ENCODE measurements at places on chromosomes 6 and 20.

- DNase-seq = no peak
Measured at GRCh38 chr20:61953037-61954021, 112.4 kb downstream of the TAF4 start.

GRCh38 chr6:88709819-88710246 lies 253.6 kb downstream of the RNGTT start:
- DNase-seq = no peak

DNA sequence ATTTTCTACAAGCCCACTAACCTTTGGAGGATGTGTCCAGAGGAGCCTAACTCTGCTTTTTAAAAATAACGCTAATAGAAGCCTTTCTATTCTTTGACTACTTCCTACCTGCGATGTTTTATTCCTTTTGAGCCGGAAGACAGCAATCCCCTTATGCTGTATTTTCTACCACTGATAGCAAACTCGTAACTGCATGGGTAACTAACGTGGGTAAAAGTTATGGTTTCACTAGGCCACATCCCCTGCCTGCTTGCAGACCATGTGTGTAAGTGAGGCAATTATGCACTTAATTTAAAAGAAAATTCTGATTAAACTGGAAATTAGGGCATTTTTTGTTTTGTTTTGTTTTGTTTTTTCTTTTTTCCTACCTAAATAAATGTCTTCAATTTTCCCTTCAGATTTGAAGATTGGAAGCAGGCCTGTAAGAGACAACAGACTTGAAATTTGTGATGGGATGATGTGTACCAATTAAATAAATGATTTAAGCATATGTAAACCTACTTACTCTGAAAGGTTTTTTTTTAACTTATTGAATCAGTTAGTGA lies 931 bp downstream of the UFL1 start:
- DNase-seq = no peak

DNA sequence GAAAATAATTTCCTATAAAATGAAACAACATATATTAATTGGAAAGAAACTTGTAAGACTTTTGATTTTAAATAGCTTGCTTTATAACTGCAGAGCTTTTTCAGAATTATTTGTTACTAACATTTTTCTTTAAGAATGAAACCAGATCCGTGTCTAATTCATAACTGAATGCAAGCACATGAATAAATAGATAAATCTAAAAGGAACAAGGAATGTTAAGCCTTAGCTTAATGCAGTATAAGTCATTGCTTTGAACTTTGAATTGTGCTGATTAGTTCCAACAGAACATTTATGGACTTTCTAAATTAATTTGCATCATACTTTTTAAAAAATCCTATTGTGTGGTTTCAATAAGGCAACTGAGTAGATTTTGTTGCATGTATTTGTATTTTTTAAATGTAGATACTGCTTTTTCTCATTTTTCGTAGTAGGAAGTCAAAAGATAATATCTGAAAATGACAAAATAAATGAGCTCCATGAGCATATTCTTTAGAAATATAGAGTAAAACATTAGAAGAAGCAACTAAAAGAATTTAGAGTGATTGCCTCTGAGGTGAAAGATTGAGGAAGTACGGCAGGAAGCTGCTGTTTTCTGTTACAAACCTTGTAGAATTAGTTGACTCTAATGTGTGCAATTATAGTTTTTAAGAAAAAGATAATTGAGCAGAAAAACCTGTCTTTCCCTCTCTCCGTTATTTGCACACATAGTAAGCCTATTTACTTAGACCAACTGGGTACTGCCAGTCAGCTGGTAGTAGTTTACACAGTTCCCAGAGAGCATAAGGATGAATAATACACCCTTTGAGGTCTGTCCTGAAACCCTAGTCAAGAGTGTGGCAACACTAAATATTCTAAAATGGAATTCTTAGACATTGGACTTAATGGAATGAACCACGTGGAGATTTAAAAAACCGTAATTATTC lies 32.6 kb upstream of the SLC35D3 start:
- no peak for DNase-seq

DNA sequence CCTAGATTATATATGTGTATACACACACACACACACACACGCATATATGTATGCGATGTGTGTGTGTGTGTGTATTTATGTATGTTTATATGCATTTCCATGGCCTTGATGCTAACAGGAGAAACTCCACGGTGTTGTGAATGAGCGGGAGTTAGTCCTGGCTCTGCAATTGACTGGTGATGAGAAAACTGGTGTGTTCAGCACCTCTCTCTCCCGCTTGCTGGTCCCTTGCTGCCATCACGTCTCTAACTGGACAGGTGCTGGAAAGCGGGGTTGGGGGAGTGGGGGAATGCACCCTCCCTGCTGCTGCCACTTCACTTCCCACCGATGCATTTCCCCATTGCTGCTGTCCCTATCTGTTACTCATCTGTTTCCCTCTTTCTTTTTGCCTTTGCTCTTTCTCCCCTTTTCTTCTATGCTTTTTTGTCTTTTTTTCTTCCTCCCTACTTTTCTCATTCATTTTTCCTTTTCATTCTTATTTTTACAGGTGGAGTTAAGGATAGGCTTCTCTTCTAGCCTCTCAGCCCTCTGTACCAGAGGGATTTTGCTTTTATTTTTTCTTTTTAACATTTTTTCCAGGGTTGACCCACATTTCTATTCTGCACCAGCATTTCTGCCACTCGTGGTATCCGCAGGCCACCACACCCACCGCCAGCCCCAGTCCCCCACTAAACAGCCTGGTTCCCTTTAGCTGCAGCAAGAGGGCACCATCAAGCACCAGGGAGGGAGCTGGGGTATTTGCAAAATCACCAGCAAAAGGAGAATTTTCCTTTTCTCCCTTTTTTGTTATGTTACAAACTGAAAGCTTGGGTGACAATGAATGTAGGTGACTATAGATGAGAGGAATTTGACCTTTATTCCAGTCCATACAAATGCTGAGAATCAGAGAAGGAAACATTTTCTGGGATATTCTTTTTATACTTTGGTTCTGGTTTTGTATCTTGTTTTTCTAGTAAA lies 115.6 kb downstream of the TCP11 start:
- no peak for DNase-seq

- no peak for DNase-seq
Measured at GRCh38 chr6:169938262-169938701, 186.9 kb downstream of the ERMARD start.

DNA sequence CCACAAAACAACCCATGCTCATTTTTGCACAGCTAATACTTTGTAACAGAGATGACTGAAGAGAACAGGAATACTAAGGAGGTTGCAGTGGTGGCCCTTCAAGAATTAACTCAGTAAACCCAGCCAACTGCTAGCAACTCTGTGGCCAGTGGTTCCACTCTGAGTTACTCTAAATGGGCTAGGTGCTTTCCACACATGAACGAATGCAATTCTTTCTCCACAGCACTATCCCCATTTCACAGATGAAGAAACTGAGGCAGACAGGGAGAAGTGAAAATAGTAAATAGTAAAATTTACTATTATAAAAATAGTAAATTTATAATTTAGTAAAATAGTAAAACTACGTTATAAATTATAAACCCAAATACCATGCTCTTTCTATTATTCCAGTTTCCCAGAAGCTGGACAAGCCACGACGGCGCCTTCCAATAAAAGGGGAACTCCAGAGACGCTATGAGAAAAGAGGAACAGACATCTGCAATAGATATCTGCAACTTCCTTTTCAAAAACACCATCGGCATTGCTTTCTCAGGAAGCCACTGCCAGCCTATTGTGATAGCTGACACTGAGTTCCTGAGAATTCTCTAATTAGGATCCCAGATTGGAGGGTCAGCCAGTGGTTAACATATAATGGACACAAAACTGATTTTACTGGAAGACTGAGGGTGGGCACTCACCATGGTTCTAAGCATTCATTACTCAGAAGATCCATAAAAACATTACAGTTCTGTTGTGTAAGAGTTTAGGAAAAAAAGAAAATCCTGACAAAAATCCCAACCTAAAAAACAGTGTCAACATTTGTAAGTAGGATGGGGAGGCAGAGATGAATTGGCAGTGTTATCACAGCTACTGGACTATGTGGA lies 16.2 kb downstream of the FKBP1A start:
- no peak for DNase-seq

- no peak for DNase-seq
Measured at GRCh38 chr6:112501705-112502104, 154.6 kb downstream of the RFPL4B start.

DNA sequence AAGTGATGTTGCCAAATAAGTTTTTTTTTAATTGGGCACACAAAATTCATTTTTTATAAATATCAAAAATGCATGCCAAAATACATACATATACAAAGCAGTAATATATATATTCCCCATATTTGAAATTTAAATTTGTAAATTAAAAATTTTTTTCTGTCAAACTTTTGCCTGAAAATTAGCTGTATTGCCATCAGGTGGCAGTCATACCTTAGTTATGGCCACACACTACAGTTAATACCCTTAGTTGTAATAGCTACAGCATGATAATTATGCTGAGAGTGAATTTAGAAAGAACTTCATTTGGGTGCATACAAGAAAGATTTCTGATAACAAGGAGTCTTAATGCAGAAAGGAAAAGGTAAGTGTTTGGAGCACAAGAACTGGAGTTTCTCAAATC lies 46.2 kb upstream of the SDHAF4 start:
- DNase-seq = no peak

DNA sequence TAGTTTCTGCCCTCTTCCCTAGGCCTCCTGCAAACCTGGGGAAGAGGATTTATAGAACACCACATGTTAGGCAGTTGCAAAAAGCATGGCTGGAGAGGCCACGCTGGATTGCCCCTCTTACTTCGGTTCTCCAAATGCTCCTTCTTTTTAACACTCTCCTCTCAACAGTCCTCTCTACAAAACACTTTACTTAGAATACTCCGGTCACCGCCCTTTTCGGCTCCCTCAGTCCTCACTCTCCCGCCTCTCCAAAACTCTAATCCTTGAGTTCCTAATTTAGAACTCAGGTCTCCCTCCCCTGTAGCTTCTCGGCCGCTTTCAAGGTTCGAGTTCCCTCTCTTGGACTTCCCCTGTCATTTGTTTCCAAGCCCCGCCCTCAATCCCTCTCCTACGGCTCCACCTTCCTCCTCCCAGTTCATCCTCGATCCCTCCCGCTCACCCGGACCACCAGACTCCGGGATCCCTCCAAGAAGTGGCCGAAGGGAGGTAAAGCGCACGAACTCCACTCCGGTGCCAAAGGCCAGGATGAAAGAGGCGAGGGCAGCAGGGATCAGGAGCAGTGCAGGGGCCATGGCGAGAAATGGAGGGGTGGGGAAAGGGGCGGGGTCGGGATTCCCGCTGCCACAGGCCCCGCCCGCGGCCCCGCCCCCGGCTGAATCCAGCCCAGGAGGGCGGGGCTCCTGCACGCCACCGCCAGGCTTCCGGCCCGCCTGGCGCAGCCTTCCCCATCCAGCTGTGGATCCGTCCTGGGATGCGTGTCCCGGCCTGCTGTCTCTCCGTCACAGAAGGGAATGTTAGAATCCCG lies at the start of gene NRM:
TSS of gene NRM (minus strand) at position 582 of the 805 bp plus-strand sequence. CDS start at position 572, 10 bp downstream.
- peak; percentile 47 for DNase-seq

DNA sequence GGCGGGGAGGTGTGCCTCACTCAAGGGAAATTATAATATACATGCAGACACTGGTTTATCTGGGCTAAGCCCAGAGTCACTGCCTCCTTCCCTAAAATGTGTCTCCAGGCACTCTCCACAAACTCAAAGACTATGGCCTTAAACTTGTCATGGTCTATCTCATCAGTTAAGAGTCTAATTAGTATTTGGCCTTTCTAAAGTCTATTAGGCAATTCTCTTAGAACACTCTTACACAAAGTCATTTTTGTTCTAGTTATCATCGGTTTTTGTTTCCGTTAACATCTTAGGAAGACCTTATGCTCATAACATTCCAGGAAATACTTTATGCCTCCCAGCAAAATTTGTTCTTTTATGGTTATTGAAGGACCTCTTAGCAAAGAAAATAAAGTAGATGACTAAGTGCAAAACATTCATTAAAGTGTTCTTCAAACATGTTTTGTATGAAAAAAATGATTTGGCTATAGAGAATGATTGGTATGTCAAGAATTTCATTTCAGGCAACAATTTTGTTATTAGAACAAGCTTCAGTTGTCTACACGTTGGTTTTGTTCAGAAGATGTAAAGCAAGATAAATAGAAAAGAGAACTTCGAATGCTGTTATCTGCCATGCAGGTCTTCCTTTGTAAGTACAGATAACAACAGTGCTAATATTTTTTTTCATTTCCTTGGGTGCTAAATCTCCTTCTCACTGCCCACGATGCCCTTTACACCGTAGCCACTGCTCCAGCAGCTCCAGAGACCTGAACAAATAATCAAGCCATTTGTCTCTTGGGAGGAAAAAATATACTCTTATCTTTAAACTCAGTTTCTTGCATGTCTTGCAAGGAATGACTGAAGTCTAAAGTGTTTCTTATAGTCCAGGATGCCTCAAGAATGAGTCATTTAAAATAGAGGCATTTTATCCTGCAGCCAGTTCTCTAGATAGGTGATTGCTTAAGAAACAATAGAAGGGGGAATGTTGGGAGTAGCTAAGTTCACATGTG lies 170.4 kb downstream of the HTR1B start:
- DNase-seq = no peak

DNA sequence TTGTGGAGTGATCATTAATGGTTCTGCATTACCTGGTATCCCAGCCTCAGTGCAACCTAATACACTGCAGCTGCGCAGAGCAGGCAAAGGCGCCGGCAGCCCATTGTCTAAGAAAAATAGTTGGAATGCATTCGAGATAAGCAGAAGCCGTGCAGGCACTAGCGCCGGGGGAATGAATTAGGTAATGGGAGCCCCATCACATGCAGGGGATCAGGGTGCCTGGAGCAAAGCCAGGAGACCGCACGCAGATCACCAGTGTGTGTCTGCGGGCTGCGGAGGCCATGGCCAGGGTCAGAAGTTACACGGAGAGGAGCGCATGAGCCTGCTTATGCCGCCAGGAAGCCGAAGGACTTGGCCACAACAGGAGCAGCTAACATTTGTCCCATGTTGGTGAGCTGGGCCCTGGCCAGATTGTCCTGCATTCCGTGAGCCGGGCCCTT lies 156.8 kb downstream of the DLL1 start:
- DNase-seq = no peak

GRCh38 chr6:18081025-18081668 lies 41.3 kb downstream of the NHLRC1 start:
- no peak for DNase-seq

- no peak for DNase-seq
Measured at GRCh38 chr6:37920667-37921066, 101.1 kb downstream of the ZFAND3 start.

- no peak for DNase-seq
Measured at GRCh38 chr6:36676141-36677058, 2.1 kb upstream of the CDKN1A start.

GRCh38 chr20:8357703-8358102 lies 225.6 kb downstream of the PLCB1 start:
- no peak for DNase-seq

- DNase-seq = no peak
Measured at GRCh38 chr20:12740647-12741046, 268.1 kb upstream of the SPTLC3 start.

All from stimulated activated CD8-positive, alpha-beta memory T cell treated with anti-CD3 and anti-CD28 coated beads, Interleukin-12 subunit alpha, Interleukin-12 subunit beta, amount 100 ng/mL, for 1 hour (primary cell).